T-helper 17 cell (primary cell): ENCODE measurements at places on chromosomes 11 and 22. TPM values are rescaled to one million over a fixed set of nuclear protein-coding genes. Genes with fewer than 3 reads are reported as not detected.

Gene CLDN5
- total RNA-seq, result 0.87 TPM

DNA sequence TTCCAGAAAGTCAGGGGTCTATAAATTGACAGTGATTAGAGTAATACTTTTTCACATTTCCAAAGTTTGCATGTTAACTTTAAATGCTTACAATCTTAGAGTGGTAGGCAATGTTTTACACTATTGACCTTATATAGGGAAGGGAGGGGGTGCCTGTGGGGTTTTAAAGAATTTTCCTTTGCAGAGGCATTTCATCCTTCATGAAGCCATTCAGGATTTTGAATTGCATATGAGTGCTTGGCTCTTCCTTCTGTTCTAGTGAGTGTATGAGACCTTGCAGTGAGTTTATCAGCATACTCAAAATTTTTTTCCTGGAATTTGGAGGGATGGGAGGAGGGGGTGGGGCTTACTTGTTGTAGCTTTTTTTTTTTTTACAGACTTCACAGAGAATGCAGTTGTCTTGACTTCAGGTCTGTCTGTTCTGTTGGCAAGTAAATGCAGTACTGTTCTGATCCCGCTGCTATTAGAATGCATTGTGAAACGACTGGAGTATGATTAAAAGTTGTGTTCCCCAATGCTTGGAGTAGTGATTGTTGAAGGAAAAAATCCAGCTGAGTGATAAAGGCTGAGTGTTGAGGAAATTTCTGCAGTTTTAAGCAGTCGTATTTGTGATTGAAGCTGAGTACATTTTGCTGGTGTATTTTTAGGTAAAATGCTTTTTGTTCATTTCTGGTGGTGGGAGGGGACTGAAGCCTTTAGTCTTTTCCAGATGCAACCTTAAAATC lies 5.3 kb downstream of the MALAT1 start:
- H3K27me3 ChIP-seq, result no peaks in the 10 kb centered on the region
- no peak overlapping the region for H3K27ac ChIP-seq
- H3K4me3 ChIP-seq, result no peak overlapping the region

Gene TSPAN32
- 65.7 TPM for total RNA-seq

GRCh38 chr22:27329966-27330645 lies 471.4 kb downstream of the MN1 start:
- DNase-seq, result no peak
- H3K36me3 ChIP-seq, result no peaks in the 10 kb centered on the region
- H3K4me1 ChIP-seq, result no peaks in the 10 kb centered on the region
- H3K4me3 ChIP-seq, result no peak overlapping the region
- no peak overlapping the region for H3K27ac ChIP-seq
- peaks cover 12% of the 10 kb centered on the region for H3K27me3 ChIP-seq

Gene CLMP
- total RNA-seq, result 0.67 TPM

GRCh38 chr11:114125959-114126358 lies 66.4 kb downstream of the ZBTB16 start:
- DNase-seq, result no peak
- H3K4me3 ChIP-seq, result no peak overlapping the region
- no peak overlapping the region for H3K27ac ChIP-seq
- peaks cover 3% of the 10 kb centered on the region for H3K36me3 ChIP-seq

DNA sequence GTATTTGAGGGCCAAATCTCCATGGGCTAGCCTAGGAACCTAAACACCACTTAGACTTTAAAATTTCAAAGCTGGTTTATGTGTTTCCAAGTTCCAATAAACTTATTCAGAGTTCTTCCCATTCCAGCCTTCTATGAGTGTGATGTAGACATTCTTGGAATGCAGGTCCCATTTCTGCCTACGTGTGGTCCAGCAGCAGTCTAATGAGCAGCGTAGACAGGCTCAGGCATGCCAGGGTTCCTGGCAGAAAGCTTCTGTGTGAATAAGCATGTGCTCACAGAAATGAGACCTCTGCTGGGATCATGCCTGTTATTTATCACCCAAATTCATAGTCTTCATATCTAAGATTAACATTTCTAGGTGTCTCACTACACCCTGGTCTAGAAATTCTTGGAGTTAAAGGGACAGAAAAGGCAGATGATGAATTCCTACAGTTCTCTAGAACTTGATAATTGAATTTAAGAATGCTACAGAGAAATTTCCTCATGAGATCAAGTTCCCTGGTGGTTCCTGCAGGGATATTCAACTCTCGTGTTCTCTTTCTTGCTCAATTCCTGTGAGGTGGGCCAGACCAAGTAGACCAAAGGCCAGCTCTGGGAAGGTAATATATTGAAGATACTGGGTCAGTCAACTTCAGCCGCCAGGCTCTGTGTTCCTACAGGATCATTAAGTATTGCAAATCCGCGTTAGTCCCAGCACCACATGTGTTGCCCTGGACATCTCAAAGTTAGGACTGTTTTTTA lies 17.6 kb downstream of the RNF185 start:
- no peaks in the 10 kb centered on the region for H3K27me3 ChIP-seq
- H3K36me3 ChIP-seq, result no peaks in the 10 kb centered on the region
- H3K27ac ChIP-seq, result no peak overlapping the region
- H3K4me1 ChIP-seq, result peaks cover 9% of the 10 kb centered on the region
- DNase-seq, result no peak
- H3K4me3 ChIP-seq, result no peak overlapping the region

Gene OR4A16
- total RNA-seq, result not detected

Gene LRRN4CL
- total RNA-seq, result not detected

Gene ALX4
- total RNA-seq, result not detected

GRCh38 chr11:1937616-1938342 lies 9.4 kb upstream of the MRPL23 start:
- H3K36me3 ChIP-seq, result no peaks in the 10 kb centered on the region
- H3K27ac ChIP-seq, result no peak overlapping the region
- DNase-seq, result peak; percentile 5
- peaks cover 5% of the 10 kb centered on the region for H3K27me3 ChIP-seq
- peaks cover 11% of the 10 kb centered on the region for H3K4me1 ChIP-seq

DNA sequence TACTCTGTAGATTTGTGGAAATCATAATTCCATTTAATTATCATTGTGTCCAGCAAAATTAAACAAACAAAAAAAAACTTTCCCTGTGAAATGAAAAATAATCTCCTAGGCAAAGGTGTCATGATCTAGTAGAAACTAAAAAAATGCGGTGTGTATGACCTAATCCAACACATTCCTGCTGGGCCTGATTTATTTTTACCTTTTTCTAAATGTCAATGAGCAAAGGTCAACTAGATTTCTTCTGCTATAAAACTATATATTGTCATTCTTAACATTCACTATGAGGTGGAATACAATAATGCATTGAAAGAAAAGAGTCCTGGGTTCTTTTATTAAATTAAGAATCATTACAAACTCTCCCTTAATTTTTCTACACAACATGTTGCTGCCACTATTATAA lies 57.1 kb upstream of the MN1 start:
- DNase-seq, result no peak
- H3K4me1 ChIP-seq, result peaks cover 6% of the 10 kb centered on the region
- H3K27me3 ChIP-seq, result no peaks in the 10 kb centered on the region
- peaks cover 3% of the 10 kb centered on the region for H3K36me3 ChIP-seq
- H3K4me3 ChIP-seq, result no peak overlapping the region

Gene SLC22A25
- not detected for total RNA-seq

GRCh38 chr11:94830722-94831510 lies 62.8 kb downstream of the AMOTL1 start:
- no peak for DNase-seq
- H3K27me3 ChIP-seq, result peaks cover 26% of the 10 kb centered on the region
- H3K36me3 ChIP-seq, result no peaks in the 10 kb centered on the region
- no peaks in the 10 kb centered on the region for H3K4me1 ChIP-seq
